Stimulated activated CD4-positive, alpha-beta T cell treated with anti-CD3 and anti-CD28 coated beads, TNF-alpha, amount 100 ng/mL, for 1 hour (primary cell): ENCODE measurements at places on chromosomes 7 and 10.

- no peak for DNase-seq
Measured at GRCh38 chr7:67251986-67252558, 255.4 kb downstream of the TYW1 start.

DNA sequence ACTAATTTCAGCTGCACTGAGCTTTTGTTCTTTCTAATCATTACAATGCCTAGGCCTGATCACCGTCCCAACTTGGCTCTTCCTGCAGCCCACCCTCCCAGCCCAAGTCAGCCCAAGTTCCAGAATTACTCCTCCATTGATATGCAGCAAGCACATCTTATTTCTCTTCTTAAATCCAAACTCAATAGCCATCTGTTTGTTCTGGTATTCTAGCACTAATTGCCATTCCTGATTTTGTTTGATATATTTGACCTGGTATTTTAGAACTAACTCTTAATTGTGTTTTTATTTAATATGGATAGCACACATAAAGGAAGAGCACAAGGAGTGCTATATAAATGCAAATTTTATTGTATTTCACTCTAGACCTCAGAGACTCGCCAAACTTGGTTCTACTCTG, 241.2 kb downstream of the SKIDA1 start:
- no peak for DNase-seq

DNA sequence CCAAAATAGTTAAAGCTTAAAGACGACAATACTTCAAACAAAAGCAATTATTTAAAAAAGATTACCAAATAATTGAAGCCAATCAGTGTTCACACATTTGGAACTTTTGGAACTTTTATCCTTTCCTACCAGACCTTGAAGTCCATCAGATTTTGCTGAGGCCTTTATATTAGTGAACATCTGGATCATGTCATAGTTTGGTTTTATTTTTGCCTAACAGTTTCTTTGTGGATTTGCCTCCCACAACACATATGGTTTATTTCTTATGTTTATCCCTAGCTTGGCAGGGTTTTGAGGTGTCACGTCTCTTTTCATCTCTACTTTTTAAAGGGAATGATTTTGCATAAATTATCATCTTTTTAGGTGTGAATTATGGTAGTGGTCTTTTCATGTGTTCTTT, 242.4 kb downstream of the SEMA3A start:
- no peak for DNase-seq

DNA sequence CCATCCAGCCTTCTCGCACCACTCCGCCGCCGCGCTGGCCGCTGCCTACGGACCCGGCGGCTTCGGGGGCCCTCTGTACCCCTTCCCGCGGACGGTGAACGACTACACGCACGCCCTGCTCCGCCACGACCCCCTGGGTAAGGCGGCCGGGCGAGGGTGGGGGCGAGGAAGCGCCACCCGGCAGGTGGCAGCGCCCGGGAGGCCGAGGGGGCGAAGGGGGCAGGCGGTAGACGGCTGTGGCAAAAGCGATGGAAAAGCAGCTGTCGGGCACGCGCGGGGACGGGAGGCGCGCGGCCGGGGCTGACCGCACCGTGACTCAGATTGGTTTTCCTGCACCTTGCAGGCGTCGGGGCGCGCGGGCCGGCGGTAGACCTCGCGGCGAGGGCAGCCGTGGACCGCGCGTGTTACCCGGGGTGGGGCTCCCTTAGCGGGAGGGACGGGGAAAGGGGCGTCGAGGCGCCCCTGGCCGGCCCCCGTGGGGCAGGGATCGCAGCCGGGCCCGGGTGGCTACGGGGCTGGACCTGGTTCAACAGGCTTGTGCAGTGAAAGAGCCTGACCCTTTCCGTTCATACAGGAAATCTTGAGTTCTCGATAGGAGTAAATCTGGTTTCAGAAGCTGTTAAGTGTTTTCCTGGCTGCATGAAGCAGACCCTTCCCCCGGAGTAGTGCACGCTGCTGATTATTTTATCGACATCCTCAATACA, 608 bp downstream of the HHEX start:
- peak; percentile 38 for DNase-seq

- no peak for DNase-seq
Measured at GRCh38 chr7:22444181-22444971, 55.6 kb downstream of the STEAP1B start.

GRCh38 chr10:30330497-30331168, 18.4 kb downstream of the MTPAP start:
- no peak for DNase-seq

DNA sequence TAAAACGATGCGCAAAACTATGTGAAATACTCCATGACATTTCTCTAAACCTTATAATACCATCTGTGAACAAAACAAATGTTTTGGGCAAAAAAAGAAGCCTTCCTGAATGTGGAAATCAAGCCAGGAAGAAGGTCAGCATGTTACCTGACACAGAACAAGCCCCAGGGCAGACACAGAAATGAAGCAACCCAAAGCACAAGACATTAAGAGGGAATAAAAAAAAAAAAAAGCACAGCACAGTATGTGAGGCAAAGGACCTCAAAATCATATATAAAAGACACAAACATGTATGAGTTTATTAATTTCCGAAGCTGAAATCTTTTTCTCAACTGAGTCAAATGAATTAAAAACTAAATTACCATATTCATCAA, 161.8 kb downstream of the SKIDA1 start:
- DNase-seq, result no peak

DNA sequence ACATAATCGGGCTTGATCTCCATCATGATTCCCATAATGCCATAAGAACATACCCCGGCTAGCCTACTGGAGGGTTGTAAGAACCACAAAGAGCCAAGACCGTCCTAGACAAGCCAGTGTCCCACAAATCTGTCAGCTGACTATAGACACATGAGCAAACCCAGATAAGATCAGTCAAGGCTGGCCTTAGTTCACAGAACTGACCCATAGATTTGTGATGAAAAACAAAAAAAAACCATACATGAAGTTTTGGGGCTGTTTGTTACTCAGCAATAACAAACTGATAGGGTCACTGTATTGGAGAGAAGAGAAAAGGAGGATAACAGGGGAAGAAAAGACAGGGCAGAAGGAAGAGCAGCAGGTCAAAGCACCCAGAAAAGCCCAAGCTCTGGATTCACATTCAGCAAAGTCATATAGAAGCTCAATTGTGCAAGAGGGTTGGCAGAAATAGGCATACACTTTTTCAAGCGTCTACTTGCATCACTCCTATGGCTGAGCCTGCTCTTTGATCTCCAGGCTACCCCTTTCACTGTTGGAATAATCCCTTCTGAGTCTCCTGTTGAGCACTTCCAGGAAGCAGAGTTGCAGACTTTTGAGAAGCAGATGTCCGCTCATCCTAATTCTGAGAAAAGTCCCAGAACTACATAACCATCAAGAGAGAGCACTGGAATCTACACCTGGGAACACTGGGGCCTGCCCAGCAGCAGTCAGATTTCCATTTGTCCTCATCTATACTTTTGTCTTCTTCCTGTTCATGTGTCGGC, 122.0 kb upstream of the HABP2 start:
- DNase-seq, result no peak

GRCh38 chr10:53064614-53065013, 292.0 kb upstream of the MBL2 start:
- DNase-seq, result no peak

DNA sequence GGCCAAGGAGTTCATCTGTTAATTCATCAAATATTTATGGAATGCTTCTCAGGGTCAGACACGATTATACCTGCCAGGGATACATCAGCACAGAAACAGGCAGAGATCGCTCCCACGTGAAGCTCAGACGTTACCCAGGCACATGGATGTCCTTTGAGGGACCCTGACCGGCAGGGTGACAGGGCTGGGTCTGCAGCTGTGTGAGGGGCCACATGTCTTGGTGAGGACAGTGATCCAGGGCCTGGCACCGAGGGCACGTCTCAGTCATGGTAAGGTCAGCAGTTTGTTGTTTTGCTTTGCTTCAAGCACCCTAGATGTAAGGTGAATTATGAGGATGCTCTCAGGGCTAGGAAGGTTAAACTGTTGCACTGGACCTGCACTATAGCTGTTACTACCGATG, 227.9 kb downstream of the WDR37 start:
- DNase-seq, result no peak

DNA sequence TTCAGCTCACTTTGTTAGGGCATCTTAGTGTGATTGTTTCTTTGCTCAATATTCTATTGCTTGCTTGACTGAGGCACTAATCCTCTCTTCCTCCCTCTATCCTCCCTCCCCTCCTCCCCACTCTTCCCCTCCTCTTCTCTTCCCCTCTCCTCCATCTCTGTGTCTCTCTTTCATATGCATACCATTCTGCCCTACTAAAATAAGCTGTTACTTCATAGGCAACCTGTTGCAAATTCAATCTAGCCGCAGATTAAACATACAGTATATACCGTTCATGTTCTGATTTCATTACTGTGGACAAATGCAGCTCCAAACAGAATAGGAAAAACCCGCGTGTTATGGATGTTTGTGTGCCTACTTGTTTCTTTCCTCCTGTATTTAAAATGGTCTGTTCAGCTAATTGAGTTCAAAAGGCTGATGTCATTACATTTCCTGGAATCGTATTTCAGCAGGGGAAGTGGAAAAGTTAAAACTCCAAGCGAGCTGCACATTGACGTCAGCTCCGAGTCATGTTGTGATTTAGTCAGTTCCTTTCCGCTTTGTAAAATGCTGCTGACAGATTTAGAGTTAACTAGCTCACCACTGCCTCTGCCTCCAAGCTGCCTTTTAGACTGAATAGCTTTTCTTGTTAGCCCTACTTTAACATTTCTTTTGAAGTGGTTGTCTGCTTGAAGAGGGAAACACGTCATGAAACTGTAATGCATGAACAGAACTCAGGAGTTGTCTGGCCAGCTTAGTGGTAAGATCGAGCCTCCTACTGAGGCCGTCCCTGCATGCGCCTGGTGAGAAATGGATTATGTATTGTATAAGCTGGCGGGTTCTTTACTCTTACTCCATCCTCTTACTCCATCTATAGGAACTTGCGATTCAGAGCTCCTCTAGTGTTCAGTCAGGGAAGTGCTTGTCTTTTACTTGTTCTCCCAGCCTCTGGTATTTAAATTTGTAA, 69.0 kb downstream of the CREM start:
- peak; percentile 46 for DNase-seq

GRCh38 chr10:104246976-104247375, 7.7 kb upstream of the GSTO1 start:
- no peak for DNase-seq

- no peak for DNase-seq
Measured at GRCh38 chr10:21715531-21716195, 181.6 kb downstream of the MLLT10 start.

DNA sequence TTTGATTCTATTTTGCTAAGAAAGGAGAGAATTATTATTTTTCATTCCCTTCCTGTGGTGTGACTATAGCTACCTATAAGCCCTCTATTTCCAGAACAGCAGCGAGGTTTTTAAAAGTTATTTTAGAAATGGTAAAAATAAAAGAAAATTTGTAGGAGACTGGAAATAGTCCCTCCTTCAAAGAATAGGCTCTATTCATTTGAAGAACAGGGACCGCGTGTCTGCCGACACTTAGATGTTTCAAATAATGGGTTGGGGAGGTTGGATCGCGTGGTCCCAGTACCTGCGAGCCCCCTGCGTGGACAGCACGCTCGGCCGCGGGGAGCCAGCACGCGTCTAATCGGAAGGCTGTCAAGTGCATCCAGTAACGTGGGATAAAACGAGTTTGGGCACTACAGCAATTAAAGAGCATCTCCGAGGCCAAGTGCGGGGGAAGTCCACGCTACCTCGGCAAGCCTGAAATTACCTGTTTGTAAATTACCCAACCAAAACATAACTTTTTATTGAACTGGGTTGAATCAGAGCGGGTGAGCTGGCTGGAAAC, 1.0 kb downstream of the CACNA2D1 start:
- no peak for DNase-seq

GRCh38 chr7:83410989-83411591, 237.8 kb downstream of the SEMA3E start:
- DNase-seq, result no peak

DNA sequence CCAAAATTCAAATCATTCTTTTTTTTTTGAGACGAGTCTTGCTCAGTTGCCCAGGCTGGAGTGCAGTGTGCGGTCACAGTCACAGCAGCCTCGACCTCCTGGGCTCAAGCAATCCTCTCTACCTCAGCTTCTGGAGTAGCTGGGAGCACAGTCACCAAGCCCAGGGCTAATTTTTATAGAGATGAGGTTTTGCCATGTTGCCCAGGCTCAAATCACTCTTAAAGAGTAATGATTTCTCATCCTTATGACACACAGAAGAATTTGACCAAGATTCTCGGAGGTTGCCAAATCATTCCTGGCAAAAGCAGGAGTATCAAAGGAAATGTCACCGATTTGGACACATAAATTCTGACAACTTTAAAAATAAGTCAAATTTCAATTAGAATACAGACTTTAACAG, 39.1 kb downstream of the SIRT1 start:
- DNase-seq, result no peak

DNA sequence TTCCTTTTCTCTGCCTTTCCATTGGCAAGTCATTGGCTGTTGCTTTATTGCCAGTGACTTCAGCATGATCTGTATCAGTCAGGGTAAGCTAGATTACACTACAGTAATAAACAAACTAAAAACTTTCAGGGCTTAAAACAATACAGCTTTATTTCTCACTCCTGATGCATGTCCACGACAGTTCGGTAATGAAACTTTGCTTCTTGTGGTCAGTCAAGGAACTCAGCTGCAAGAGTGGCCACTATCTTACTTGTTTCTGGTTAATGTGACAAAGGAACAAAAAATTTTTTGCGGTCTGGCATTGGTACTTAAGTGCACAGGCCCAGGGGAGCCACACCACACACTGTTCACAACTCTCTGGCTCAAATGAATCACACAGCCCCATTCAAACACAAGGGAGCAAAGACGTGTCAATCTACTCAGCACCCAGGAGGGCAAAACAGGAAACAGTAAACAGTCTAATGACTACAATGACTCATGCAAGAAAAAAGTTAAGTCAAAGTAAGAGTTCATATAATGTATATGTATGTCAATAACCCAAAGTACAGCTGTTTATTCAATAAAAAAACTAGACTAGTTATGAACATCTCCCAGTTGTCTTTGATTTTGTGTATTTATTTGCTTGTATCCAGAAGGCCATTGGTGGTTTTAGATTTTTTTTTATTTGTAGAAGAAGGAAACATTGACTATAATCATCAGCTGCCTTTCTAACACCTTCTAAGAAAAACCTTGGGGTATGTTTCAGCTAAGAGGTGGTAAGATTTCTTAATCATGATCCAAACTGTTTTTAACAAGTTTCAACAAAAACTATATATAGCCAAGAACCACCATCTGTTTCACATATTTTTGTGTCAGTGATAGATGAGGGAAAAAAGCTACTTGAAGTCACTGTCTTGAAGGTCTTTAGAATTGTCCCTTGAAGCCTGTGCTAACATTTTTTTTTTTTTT, 134.4 kb upstream of the FAM3C start:
- no peak for DNase-seq

GRCh38 chr7:142301923-142302550, 44.2 kb upstream of the PRSS58 start:
- DNase-seq, result no peak

DNA sequence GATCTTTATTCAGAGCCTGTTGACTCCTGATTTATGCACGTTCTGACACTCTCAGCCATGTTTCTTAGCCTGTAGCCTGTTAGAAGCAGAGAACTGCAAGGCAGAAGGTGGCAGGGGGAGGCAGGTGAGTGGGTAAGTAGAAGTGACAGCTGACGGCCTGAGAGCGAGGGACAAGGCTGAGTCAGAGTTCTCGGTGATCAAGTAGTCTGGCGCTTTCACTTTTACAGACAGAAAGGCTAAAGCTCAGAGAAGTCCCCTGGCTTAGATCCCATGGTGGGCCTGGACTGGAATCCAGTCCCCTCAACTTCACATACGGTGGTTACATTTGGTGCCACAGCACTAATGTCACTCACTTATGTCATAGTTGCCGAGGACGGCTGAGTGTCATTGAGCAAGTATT, 139.0 kb downstream of the TACC2 start:
- no peak for DNase-seq

- DNase-seq, result no peak
Measured at GRCh38 chr10:21981118-21981517, 22.4 kb downstream of the DNAJC1 start.

- DNase-seq, result no peak
Measured at GRCh38 chr10:13734151-13734550, 147.4 kb downstream of the PRPF18 start.
